NT2/D1 (cell line): ENCODE measurements at places on chromosomes 16 and 17.

- no peak for DNase-seq
Observed at GRCh38 chr16:57165483-57165882, 20.4 kb downstream of the PSME3IP1 start.

DNA sequence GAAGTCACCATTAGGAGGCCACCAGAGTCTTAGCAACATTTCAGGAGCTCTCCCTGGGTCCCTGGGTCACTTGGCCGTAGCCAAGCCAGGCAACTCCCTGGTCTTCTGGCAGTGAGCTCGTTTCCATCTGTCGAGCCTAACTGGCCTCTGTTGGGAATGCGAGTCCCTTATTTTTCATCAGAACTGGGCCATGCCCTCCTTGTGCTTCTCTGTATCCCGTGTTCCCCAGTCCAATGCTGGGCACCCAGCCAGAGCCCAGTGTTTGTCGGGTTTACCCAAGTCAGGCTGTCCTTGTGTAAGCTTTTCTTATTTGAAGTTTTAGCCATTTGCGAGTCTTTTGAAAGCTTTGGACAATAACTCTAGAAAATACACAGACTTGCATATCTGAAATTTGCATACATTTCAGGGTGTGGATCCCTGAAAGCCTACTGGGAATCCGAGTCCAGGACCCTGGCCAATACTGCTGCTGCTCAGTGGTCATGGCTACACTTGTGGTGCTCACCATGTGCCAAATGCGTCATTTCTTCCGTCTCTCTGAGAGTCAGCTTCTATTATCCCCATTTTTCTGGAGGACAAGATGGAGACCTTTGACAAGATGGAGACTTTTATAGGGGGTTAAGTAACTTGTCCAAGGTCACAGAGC lies 81.6 kb upstream of the LGALS9 start:
- no peak for DNase-seq

DNA sequence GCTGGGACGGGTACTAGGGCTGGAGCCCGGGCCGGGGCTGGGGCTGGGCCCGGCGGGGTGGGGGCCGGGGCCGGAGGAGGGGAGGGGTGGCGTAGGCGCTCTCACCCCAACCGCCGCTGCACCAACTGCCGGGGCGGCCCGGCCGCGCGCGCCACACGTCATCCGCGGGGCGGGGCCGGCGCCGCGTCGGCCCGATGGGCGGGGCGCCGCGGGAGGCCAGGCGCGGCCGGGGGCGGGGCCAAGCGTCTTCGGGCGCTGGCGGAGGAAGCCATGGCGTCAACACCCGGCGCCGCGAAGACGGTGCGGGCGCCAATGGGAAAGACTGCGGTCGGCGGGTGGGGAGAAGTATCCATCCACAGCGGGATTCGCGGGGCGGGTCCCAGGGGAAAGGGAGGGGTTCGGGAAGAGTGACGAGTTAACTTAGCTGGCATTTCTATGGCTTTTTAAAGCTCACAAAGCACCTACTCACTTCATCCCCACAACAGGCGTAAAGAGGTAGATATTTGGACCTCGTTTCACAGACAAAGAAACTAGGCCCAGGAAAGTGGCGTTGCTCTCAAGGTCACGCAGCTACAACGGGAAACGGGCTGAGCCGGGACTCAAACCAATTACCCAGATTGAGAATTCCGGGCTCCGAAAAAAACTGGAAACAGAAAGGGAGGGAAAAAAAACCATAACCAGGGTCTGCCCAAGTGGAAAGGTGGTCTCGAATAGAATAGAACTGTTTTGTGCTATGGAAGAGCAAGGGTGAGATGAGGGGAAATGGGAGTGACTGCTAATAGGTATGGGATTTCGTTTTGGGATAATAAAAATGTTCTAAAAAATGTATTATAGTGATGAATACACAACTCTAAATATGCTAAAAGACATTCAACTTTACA lies at the start of gene SPAG9:
Gene SPAG9 (minus strand): TSS at position 130 of the 881 bp plus-strand sequence. CDS start 212 bp downstream, outside the sequence.
- DNase-seq = peak; percentile 76

DNA sequence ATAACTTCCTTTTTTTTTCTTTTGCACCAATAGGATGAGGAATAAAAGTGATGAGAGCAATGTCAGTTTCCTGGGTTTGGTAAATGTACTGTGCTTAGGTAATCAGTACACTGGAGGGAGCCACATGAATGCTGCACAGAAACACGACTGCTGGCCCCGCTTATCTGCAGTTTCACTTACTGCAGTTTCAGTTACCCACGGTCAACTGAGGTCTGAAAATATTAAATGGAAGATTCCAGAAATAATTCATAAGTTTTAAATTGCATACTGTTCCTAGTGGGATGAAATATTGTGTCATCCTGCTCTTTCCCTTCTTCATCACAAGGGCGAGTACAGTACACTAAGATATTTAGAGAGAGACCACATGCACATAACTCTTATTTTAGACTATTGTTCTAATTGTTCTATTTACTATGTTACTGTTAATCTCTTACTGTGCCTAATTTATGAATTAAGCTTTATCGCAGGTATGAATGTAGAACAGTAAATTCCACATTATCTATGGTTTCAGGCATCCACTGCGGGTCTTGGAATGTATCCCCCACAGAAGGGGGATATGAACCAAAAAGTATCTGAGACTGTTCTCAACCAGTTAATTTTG lies 6.4 kb upstream of the LGALS3BP start:
- DNase-seq = no peak

DNA sequence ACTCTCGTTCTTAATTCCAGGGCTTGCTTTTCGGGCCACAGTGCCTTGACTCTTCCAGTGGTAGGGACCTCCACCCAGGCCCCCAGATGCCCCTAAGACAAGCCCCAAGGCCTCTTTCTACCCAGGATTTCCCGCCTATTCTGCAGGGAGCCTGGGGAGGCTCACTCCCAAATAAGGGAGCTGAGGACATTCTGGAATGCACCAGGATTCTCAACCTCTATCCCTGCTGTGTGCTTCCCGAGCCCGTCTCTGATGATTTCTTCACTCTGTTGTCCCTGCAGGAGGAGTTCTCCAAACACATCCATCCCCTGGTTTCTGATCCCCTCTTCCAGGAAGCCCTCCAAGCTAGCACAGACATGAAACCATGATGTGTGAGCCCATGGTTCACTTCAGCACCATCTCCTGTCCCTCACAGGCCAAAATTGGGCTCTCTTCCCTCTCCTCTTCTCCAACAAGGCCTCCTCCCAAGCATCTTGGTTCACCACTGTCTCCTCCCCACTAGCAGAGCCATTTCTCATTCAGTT lies 255.9 kb downstream of the KATNIP start:
- peak; percentile 23 for DNase-seq

GRCh38 chr17:676060-676700 lies 38.5 kb downstream of the VPS53 start:
- no peak for DNase-seq

GRCh38 chr17:83129676-83130075 lies 50.3 kb downstream of the METRNL start:
- DNase-seq = no peak

DNA sequence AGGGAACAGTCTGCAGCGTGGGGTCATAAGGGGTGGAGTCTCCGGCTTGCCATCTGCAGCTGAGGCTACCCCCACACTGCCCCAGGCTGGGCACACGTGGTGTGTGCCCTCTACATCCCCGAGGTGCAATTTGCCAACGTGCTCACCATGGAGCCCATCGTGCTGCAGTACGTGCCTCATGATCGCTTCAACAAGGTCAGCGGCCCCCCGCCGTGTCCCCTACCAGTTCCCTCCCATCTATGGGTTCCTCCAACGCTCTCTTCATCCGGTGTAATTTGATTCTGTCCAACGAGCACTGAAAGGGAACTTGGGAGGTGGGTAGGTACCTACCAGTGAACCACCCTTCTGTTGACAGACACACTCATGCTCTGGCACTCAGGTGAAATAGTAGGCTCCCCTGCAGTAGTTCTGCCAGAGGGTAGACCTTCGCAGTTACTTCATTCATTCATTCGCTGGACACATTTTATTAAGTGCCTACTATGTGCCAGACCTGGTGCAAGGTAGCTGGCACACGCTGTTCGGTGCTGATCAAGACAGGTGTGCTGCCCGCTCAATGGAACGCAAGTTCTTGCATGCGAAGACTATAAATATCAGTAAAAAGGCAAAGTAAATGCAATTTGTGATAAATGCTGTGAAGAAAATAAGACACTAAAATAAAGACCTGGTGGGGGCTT lies 2.7 kb downstream of the MLLT6 start:
- DNase-seq = no peak

GRCh38 chr16:54422159-54422558 lies 135.6 kb upstream of the IRX3 start:
- no peak for DNase-seq

DNA sequence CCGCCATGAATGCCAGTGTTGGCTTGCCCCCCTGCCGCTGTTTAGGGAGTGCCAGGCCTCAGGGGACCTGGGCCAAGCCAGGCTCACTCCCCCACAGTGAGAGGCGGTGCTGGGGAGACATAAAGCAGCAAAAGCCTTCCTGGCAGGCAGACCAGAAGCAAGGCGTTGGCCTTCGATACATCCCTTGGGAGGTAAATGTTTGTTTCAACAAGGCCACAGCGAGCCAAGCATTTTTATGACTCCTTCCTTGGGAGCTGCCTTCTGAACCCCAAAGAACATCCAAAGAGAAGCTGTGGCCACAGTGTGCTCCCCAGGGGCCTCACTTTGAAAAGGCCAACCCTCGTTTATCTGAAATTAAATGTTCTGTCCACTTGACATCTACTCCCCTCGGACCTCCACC lies 119.7 kb upstream of the CIBAR2 start:
- DNase-seq = no peak

DNA sequence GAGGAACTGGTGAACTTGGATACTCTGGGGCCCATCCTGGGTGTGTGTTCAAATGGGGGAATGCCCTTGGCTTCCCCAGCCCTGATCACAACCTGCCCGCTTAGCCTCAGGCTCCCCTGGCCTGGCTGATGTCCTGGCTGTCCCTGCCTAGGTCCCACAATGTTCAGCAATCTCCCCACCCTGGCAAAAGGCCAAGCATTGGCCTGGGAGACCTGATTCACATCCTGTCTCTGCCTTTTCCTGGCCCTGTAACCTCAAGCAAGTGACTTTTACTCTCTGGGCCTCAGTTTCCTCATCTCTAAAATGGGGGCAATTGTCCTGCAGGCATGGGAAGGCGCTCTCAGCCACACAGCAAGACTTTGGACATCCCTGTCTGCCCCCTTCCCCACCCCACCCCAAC lies 14.4 kb downstream of the CPNE2 start:
- no peak for DNase-seq

DNA sequence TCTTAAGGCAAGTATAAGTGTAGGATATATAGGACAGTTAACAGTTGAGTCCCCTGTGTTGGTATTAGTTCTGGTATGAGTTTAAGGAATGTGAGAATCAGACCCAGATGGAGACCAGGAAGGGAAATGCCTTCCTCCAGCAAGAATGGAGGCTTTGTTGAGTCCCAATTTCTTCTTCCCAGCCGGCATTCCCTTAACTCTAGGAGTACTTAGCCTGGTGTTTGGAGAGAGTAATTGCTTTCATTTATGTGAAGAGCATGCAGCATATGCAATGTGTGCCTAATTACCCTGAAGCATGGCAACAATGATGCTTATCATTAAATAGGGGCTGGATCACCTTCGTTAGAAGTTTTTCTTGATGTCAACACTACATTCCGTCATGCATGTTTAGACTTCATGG lies 225.9 kb upstream of the XYLT1 start:
- no peak for DNase-seq

DNA sequence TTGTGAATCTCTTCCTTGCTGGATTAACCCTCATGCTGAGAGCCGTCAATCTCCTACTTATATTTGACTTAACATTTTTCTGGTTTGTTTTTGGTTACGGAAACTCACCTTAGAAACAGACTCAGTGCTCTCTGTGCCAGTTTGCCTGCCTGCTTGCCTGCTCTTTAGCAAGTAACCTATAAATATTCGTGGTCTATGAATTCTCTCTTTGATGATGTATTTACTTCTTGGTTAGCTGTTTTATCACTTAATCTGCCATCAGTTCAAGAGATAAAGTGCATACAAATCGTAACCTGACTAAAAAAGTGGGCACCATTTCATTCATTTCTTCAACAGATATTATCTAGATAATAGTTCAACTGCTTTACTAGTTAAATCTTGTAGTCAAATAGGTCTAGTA lies 26.7 kb downstream of the CYB5B start:
- DNase-seq = no peak

DNA sequence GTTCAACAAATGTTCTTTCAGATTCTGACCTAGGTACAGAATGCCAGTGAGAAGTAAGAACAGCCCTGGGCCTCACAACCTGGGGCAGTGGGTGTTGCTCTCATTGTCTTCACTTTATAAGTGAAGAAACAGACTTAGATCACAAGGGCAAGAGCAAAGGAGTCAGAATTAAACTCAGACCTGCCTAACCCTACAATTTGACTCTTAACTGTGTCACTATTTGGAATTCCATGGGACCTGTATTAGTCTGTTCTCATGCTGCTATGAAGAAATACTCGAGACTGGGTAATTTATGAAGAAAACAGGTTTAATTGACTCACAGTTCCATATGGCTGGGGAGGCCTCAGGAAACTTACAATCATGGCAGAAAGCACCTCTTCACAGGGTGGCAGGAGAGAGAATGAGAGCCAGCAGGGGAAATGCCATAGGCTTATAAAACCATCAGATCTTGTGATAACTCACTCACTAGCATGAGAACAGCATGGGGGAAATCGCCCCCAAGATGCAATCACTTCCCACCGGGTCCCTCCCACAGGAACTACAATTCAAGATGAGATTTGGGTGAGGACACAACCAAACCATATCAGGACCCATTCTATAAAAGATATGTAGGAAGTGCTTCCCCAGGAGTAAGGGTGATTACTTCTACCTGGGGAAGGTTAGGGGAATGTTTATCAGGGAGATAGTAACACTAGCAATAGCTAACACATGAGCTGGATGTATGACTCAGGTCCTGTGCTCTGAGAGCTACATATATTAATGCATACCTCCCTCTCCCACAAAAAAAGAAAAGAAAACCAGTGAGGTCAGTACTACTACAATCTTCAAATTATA lies 270.1 kb downstream of the SOX9 start:
- DNase-seq = no peak

DNA sequence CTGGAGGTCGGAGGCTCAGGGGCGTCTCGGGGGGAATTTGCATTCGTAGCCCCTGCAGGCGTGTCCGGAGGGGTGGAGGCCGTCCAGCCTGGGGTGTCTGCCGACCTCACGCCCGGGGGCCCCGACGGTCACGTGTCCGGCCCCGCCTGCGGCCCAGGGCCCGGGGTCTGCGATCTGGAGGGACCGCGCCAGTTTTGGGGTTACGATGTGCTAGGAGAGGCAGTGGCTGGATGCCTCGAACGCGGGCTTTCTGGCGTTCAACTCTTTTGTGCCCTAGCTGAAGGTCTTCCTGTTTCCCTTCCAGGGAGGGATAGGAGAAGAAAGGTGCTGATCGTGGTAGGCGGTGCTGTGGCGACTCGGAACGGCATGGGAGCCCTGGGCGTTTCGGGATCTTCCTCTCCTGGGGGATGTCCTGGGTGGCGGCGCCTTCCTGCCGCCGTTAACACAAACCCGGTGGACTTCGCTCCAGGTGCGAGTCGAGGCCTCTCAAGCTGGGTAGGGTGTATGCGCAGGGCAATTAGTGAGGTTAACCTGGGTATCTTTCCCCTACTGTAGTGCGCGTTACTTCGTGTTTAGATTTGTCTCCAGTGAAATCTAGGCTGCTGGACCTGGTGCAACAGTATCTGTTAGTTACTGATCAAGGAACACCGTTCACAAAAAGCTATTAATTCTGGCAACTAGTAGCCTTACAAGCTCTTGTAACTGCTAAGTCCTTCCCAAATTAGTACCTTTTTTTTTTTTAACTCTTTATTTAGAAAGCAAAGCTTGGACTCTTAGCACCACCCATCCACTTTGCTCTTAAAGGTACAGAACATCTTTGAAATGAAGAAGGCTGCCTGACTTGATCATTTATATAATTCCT lies 1.3 kb downstream of the AKAP1 start:
- DNase-seq = no peak

GRCh38 chr17:4236456-4236855 lies 27.3 kb downstream of the ANKFY1 start:
- DNase-seq = no peak
